ENCODE measurements at places on chromosomes 7 and 10. TPM values are rescaled to one million over a fixed set of nuclear protein-coding genes. Genes with fewer than 3 reads are reported as not detected.

GRCh38 chr7:111438369-111439289 is 123.7 kb downstream of the IMMP2L start:
- no peaks in the 10 kb centered on the region for H3K36me3 ChIP-seq
- H3K4me3 ChIP-seq, result no peak overlapping the region
- DNase-seq, result no peak
- H3K4me1 ChIP-seq, result no peaks in the 10 kb centered on the region

Gene ENO4
- 0.24 TPM for polyA plus RNA-seq

GRCh38 chr7:31253532-31253931 is 87.0 kb downstream of the NEUROD6 start:
- H3K27me3 ChIP-seq, result peaks cover 11% of the 10 kb centered on the region
- H3K4me1 ChIP-seq, result no peaks in the 10 kb centered on the region
- no peak for DNase-seq
- no peak overlapping the region for H3K27ac ChIP-seq
- no peak overlapping the region for H3K4me3 ChIP-seq

GRCh38 chr10:11886138-11886474 is 63.0 kb downstream of the PROSER2 start:
- H3K27ac ChIP-seq, result no peak overlapping the region
- peaks cover 6% of the 10 kb centered on the region for H3K4me1 ChIP-seq
- H3K36me3 ChIP-seq, result no peaks in the 10 kb centered on the region
- no peak for DNase-seq
- H3K27me3 ChIP-seq, result no peaks in the 10 kb centered on the region

DNA sequence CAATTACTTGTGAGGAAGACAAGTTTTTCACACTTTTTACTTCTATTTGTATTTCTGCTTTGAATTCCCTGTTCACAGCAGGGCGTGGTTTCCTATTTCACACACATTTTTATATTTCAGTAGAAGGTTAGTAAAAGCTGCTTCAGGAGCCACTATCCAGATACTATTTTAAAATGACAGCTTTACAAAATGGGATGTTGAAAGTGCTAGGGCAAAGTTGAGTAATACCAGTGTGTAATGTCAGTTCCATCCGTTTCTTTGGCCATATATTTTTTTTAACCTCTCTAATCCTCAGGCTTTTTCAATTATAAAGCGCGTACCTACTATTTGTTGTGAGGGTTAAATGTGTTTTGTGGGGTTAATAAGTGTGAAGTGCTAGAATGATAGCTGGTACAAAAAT is 276.6 kb downstream of the GPR158 start:
- DNase-seq, result no peak
- H3K4me3 ChIP-seq, result no peak overlapping the region
- H3K4me1 ChIP-seq, result no peaks in the 10 kb centered on the region

DNA sequence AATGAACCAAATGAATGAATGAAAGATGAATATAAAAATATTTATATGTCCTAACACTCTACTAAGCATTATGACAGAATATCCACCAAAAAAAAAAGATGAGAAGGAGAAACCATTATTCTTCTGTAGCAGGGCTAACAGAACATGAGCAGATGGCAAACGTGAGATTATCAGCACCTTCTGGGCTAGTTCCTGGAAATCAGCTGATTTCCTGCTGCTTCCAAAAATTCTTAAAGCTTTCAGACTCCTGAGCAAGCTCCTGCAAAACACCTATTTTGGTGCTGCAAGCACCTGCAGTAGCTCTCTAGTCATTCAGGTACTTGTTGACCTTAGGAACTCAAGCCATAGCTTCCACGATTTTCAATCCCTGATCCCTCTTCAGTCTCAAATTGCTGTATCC is 51.8 kb downstream of the NPSR1 start:
- H3K27me3 ChIP-seq, result no peaks in the 10 kb centered on the region
- H3K4me1 ChIP-seq, result no peaks in the 10 kb centered on the region
- no peak overlapping the region for H3K4me3 ChIP-seq
- DNase-seq, result no peak
- H3K27ac ChIP-seq, result no peak overlapping the region

Gene TMEM229A
- not detected for polyA plus RNA-seq

- H3K36me3 ChIP-seq, result no peaks in the 10 kb centered on the region
- no peak overlapping the region for H3K4me3 ChIP-seq
- DNase-seq, result peak; percentile 54
- H3K4me1 ChIP-seq, result no peaks in the 10 kb centered on the region
- no peak overlapping the region for H3K27ac ChIP-seq
These were observed 39.7 kb upstream of the TEX47 start for GRCh38 chr7:88835147-88835728.

Gene HABP2
- 48.3 TPM for polyA plus RNA-seq

Gene CAPZA2
- polyA plus RNA-seq, result 141 TPM

Gene PRLHR
- not detected for polyA plus RNA-seq

Gene CYP2E1
- not detected for polyA plus RNA-seq

GRCh38 chr10:44316187-44316921 is 68.5 kb downstream of the CXCL12 start:
- H3K36me3 ChIP-seq, result no peaks in the 10 kb centered on the region
- no peaks in the 10 kb centered on the region for H3K4me1 ChIP-seq
- H3K27me3 ChIP-seq, result no peaks in the 10 kb centered on the region
- H3K27ac ChIP-seq, result no peak overlapping the region
- no peak overlapping the region for H3K4me3 ChIP-seq

GRCh38 chr10:85524001-85524666 is 842.5 kb downstream of the GRID1 start:
- H3K4me1 ChIP-seq, result no peaks in the 10 kb centered on the region
- H3K4me3 ChIP-seq, result no peak overlapping the region
- DNase-seq, result peak; percentile 21
- no peaks in the 10 kb centered on the region for H3K27me3 ChIP-seq
- H3K27ac ChIP-seq, result no peak overlapping the region
- H3K36me3 ChIP-seq, result no peaks in the 10 kb centered on the region

- H3K4me1 ChIP-seq, result peaks cover 4% of the 10 kb centered on the region
- no peaks in the 10 kb centered on the region for H3K27me3 ChIP-seq
- no peak for DNase-seq
- no peak overlapping the region for H3K4me3 ChIP-seq
- H3K36me3 ChIP-seq, result no peaks in the 10 kb centered on the region
These were observed 54.1 kb downstream of the ZNF467 start for GRCh38 chr7:149719050-149719899.

Gene UBN2
- 5.1 TPM for polyA plus RNA-seq

DNA sequence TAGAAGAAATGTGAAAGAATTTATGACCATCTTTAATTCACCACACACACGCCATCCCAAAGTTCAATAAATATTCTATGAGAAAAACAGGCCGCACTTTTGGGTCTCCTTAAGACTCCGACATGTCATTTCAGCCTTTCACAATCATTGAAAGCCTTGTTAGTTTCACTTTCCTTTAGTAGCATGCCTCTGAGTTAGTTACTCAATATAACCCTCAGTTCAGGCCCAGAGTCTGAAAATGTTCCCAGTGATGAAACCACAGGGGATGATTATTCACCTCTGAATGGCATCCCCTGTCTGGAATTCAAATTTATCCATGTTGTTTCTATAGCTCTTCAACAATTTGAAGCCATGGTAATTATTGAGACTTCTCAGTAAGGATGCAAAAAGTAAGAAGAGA is 278.1 kb upstream of the NRP1 start:
- no peaks in the 10 kb centered on the region for H3K36me3 ChIP-seq
- no peak overlapping the region for H3K4me3 ChIP-seq
- H3K4me1 ChIP-seq, result peaks cover 8% of the 10 kb centered on the region
- DNase-seq, result peak; percentile 28
- H3K27me3 ChIP-seq, result no peaks in the 10 kb centered on the region

Gene ITPRID1
- 0.71 TPM for polyA plus RNA-seq

Gene GJD4
- not detected for polyA plus RNA-seq

DNA sequence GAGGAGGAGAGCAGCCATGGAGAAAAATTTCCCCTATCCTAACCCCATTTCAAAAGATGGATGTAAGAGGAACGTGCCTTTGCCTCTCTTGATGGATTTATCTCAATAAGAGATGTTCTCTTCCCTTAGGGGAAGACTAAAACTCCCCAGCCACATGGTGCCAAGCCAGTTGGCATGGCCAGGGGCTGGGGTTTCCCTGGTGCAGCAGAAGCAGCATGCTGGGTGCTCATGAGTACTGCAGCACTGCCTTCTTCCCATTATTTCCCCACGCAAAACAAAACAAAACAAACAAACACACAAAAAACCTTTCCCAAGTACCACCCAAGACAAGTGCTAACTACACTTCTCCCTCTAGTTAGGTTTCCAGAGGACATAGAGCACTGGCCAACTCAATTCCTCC is 97.2 kb downstream of the DOCK4 start:
- no peaks in the 10 kb centered on the region for H3K36me3 ChIP-seq
- H3K27me3 ChIP-seq, result no peaks in the 10 kb centered on the region
- no peak overlapping the region for H3K4me3 ChIP-seq
- DNase-seq, result no peak

GRCh38 chr10:62690703-62691102 is 113.8 kb upstream of the ADO start:
- H3K27ac ChIP-seq, result no peak overlapping the region
- no peak overlapping the region for H3K4me3 ChIP-seq
- H3K4me1 ChIP-seq, result no peaks in the 10 kb centered on the region
- no peaks in the 10 kb centered on the region for H3K36me3 ChIP-seq
- H3K27me3 ChIP-seq, result no peaks in the 10 kb centered on the region
- DNase-seq, result no peak

DNA sequence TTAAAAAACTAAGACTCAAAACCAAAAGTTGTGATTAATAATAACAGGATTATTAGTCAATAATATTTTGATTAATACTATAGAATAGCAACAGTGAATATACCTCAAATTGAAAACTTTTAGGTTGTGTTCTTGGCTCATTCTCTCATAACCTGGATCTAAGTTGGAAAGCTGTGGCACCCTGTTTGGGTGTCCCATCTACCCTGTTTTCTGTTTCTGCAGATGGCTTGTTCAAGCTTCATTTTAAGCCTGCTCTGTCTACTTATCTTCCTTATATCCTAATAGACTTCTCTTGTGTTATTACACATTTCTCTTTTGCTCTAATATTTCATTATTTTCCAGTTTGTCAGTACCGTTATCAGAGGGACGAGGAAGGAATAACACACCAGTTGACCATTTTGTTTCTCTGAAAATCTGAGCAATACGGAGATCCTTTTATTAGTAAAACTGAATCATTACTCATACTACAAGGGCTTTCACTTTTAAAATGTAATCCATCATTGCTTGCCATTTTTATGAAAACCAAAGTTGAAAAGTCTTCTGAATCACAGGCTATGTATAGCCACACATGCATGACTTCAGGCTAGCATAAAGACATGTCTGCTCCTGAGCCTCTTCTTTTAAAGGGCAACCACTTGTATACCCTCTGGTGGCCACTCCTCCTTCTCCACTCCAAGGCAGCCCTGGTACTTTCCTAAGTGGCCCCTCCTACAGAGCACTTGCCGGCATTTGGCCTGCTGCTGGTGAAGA is 22.3 kb downstream of the COX15 start:
- H3K27ac ChIP-seq, result no peak overlapping the region
- no peaks in the 10 kb centered on the region for H3K36me3 ChIP-seq
- DNase-seq, result no peak
- H3K4me1 ChIP-seq, result no peaks in the 10 kb centered on the region

DNA sequence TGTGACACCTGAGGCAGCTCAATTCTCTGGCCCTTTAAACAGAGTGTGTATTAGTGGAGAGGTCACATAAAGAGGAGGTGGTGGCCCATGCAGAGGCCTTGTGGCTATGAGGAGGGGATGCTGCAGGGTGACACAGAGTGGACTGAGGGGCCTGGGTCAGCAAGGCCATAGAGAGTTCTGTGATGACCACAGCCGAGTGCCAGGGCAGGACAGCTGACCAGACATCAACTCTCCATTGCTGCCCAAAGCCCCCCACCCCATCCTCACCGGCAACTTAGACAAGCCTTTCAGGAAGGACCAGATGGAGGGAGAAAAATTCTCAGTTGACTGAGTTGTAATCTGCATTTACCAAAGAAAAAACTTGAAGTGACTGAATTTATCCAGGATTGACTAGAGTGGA is 378.1 kb downstream of the RPS24 start:
- no peaks in the 10 kb centered on the region for H3K27me3 ChIP-seq
- DNase-seq, result no peak
- peaks cover 19% of the 10 kb centered on the region for H3K4me1 ChIP-seq

DNA sequence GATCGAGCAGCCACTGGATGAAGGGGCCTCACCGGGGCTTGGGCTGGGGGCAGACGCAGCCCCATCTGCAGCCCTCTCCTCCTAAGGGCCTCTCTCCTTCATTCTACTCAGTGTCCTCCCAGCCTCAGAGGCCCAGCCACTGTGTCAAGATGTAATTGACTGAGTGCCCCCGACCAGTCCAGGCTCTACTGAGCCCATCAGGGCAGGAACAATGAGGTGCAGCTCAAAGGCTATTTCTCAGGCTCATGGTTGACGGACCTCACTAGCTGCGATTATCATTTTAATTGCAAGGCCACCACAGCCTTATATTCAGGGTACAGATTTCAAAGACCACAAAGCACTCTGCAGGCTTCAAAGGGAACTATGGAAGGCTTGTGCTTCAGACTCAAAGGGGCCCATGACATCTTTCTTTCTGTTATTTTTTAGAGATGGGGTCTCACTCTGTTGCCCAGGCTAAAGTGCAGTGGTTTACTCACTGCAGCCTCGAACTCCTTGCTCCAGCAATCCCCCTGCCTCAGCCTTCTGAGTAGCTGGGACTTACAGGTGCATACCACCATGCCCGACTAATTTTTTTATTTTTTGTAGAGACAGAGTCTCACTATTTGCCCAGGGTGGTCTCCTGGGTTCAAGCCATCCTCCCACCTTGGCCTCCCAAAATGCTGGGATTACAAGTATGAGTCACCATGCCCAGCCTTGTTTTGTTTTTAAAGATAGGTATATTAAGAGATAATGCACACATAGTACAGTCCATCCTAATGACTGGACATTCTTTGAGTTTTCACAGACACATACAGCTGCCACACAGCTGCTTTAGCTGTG is 23.7 kb downstream of the SLC29A3 start:
- DNase-seq, result no peak
- peak overlapping the region; percentile 93 for H3K27ac ChIP-seq
- H3K27me3 ChIP-seq, result no peaks in the 10 kb centered on the region
- peaks cover 76% of the 10 kb centered on the region for H3K4me1 ChIP-seq
- no peak overlapping the region for H3K4me3 ChIP-seq

DNA sequence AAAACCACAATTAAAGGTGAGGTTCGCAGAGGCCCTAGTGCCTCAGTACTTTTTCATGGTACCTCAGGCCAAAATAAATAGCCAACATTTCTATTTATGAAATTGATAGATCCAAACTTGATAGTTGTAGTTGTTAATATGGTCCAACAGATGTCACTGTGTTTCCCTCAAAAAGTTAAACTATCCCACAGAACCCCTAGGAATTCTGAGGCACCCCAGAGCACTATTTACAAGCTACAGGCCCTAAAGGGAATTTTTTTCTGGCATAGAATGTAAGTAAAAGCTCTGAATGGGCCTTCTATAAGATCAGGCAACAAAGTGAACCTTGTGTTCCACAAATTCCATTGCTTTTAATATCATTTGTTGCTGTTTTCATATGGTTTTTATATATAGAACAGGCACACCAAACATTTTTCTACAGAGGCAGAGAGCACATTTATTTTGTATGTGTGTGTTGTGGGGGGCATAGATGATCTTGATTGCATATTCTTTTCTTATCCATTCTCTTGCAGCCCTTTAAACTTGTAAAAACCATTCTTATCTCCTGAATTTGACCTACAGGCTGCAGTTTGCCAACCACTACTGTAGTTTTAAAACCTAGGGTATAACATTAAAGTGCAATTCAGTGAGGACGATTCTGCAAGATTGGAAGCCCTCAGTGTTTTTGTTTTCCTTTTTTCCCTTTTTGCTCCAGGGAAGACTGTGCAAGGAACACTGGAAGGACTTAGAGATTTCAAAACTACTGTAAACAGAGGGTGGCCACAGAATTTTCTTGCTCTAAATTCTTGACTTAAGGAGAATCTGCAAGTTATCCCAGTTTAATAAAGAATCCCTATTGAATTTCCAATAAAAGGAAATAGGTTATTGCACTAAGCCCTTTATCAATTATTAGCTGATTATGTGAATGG is 3.5 kb upstream of the ARL4A start:
- no peak overlapping the region for H3K4me3 ChIP-seq
- H3K27me3 ChIP-seq, result no peaks in the 10 kb centered on the region
- no peaks in the 10 kb centered on the region for H3K4me1 ChIP-seq
- no peaks in the 10 kb centered on the region for H3K36me3 ChIP-seq
- H3K27ac ChIP-seq, result no peak overlapping the region

Data from hepatocyte (in vitro differentiated cells).